ENCODE measurements at places on chromosomes 6 and 20. TPM values are rescaled to one million over a fixed set of nuclear protein-coding genes. Genes with fewer than 3 reads are reported as not detected.
A peak's percentile ranks its signal among the peaks of the same experiment; 100 is the strongest.

GRCh38 chr20:3021777-3022176 lies 21.6 kb upstream of the GNRH2 start:
- no peak for ATAC-seq

The PFDN6 gene
- total RNA-seq = 40.6 TPM

- no peak for ATAC-seq
Observed at GRCh38 chr6:52696418-52696817, 25.5 kb downstream of the TMEM14A start.

The BPI gene
- total RNA-seq = 0.27 TPM

- ATAC-seq = no peak
Observed at GRCh38 chr6:145539831-145540230, 195.5 kb downstream of the EPM2A start.

DNA sequence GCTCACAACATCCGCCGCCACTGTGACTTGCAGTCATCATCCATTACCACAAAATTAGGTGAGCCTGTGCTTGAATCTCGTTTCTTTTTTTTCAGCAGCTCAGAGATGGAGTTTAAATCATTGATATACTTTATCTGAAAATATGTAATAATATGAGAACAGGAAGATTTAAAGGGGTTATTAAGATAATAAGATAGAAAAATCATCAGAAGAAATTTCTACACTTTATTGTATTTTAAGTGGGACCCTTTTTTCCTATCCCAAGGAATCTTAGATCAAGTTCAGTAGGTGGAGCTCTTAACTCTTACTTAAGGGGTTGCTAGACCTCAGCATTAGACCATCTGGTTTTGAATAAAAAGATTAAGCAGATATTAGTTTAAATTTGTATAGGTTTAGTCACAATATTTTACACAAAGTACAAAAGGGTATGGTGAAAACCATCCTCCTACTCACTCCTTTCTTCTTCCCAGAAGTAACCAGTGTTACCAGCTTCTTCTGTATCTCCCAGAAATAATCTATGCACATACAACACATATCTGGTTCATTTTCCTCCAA lies 9.4 kb upstream of the NCOA7 start:
- ATAC-seq = no peak

- ATAC-seq = no peak
Observed at GRCh38 chr20:34712525-34713192, 8.5 kb downstream of the TP53INP2 start.

- peak; percentile 13 for ATAC-seq
Observed at GRCh38 chr6:26032340-26033084, 54.7 kb upstream of the HFE start.

The BMP7 gene
- total RNA-seq = 8.7 TPM

DNA sequence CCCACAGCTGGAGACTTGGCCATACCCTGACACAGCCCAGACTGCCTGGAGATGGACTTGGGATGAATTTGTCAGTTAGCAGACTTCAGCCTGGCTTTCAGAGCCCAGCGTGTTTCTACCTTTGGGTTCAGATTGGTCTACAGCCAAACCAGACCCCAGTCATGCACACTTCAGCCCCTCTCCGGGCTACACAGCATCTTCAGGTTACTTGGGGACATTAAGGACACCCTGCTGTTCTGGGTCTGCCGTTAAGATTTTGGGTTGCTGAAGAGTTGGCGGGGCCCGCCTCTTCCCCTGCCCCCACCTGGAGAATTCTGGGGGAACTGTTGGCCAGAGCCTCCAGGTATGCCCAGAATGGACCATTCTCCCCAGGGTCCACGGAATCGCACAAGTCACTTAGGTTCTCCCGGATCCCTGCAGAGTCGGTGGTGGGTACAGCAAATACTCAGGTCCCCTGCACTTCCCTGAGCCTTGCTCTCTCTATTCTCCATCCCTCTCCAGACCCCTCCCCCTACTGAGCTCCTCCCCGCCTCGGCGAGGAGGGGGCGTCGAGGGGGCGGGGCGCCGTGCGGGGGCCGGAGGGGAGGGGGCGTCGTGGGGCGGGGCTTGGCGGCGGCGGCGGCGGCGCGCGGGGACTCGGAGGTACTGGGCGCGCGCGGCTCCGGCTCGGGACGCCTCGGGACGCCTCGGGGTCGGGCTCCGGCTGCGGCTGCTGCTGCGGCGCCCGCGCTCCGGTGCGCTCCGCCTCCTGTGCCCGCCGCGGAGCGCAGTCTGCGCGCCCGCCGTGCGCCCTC lies at the start of gene PTK7:
PTK7 (plus strand) TSS at position 645 of the 794 bp plus-strand sequence. CDS start 175 bp downstream, outside the sequence.
- peak; percentile 44 for ATAC-seq

GRCh38 chr20:59182401-59183044 lies 18.9 kb downstream of the ZNF831 start:
- ATAC-seq = no peak

The HLA-DOA gene
- total RNA-seq = 4.4 TPM

DNA sequence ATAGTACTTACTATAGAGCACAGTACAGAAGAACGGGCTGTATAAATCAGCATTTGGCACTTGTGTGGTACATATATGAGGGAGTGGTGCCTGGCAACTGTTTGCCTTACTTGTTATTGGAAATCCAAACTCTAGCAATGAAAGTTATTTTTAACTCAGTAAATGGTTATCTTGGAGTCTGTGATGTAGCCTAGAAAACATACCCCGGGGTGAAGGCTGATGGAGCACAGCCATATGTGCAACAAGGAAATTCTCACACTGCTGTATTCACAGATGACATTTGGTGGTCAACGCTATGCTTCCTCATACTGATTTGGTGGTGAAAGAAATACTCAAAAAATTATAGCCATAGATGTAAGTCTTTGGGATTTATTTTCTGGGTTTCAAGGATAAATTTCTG lies 807.5 kb upstream of the FLRT3 start:
- no peak for ATAC-seq

DNA sequence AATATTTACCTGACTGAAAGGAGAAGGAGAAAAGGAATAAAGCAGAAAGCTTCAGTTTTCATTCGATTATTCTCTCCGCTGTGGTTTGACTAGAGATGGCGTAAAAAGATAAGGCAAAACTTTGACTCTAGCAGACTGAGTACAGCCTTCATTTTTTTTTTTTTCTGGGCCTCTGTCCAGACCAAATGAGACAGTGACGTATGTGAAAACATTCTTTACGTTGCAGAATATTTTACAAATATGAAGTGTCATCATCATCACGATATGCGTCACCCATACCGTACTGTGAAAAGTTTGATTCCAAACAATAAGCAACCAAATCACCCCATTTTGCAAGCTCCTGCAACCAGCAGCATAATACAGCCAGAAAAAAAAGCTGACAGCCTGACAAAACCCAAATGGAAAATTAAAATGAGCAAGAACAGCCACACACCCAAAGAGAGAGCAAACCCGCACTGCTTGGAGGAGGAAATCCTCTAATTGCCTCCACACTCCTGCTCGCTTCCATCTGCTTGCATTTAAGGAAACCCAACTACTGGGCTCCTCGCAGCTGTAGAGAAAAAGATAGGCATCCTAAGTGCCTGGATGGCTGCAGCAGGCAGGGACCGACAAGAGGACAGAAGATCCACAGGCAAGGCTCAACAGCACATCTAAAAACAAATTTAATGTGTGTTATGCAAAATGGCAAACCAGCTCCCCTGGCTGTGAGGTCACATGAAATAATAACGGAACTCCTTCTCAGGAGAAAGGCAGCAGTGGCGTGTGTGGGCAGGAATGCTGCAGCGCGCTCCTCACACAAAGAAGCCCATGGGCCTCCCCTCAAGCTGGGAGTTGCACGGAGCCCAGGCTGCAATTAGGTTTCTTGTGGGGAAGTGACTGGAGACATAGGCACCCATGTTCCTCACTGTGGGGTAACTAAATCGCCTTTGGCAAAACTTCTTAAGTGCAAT lies 113.1 kb downstream of the FYN start:
- peak; percentile 55 for ATAC-seq

- peak; percentile 84 for ATAC-seq
Observed at GRCh38 chr6:26234421-26235301, 130.3 kb upstream of the BTN3A2 start.

GRCh38 chr6:2038092-2038491 lies 207.3 kb downstream of the GMDS start:
- ATAC-seq = no peak

The SYNDIG1 gene
- total RNA-seq = 0.16 TPM

DNA sequence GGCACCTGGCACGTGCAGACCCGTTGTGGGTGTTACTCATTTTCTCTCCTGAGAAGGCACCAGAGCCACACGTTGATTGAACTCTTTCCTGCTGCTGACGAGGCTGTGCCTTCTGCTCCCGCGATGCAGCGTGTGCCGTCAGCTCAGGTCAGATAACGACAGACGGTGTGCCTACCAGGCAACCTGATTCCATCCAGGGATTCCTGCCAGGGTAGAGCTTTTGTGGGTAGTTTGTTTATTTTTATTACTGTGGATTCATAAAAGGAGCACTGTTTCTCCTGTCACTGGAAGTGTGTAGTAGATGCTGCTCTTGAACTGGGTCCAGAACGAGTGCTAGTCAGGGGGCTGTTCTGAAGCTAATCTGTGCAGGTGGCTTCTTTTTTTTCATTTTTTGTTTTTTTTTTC lies 20.7 kb downstream of the PRPF6 start:
- no peak for ATAC-seq

The EEF1A2 gene
- 0.47 TPM for total RNA-seq

The SIGLEC1 gene
- total RNA-seq = 11.1 TPM

- no peak for ATAC-seq
Observed at GRCh38 chr6:154951345-154952200, 43.5 kb upstream of the TIAM2 start.

- ATAC-seq = no peak
Observed at GRCh38 chr20:52060794-52061714, 130.5 kb downstream of the ZFP64 start.

DNA sequence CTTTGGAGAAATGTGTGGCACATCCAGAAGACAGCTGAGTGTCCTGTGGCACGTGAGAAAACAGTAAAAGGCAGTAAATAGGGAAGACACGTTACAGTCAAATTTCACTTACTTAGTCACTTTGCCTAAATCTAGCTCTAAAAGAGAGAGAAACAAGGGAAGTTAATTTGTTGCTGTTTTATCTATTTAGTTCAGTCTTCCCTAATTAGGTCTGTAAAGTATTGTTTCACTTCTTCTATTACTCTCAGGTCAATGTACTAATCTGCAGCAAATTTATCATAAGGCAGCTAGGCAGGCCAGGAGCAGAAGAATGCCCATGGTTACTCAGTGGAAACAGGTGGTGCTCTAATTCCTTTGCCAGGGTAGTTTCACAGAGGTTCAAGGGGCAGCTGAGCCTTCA lies 124.3 kb upstream of the CNR1 start:
- no peak for ATAC-seq

- peak; percentile 83 for ATAC-seq
Observed at GRCh38 chr6:37083243-37084138, 78.0 kb downstream of the FGD2 start.

The BNIP5 gene
- not detected for total RNA-seq

- ATAC-seq = peak; percentile 42
Observed at GRCh38 chr20:37880726-37881591, 22.0 kb upstream of the VSTM2L start.

The SLC17A1 gene
- total RNA-seq = not detected

The APCDD1L gene
- total RNA-seq = 0.40 TPM

GRCh38 chr6:53259860-53260580 lies 88.7 kb downstream of the ELOVL5 start:
- no peak for ATAC-seq

DNA sequence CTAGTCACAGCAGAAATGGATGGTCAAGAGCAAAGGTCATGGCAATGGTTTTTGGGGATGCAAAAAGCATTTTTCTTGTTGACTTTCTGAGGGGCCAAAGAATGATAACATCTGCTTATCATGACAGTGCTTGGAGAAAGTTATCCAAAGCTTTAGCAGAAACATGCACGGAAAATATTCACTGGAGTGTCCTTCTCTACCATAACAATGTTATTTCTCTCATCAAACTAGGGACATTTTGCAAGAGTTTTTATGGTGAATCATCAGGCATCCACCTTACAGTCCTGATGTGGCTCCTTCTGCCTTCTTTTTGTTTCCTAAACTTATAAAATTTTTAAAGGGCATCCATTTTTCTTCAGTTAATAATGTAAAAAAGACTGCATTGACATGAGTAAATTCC lies 302.3 kb downstream of the HIVEP2 start:
- no peak for ATAC-seq

DNA sequence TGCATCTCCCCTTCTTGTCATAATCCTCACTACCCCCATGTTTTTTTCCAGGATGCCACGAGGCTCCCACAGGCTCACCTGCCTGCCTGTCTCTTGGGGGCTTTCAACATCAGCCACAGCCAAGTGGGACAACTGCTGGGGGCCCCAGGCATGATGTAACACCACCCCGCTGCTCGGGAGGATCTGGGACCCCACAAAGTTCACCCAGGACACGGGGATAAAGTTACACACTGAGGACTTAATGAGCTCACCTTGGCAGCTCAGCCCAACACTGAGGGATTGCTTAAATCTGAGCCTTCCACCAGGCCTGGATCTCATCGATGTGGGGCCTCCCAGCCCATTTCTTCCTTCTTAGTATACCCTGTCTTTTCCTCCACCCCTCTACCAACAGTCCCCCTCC lies 56.4 kb upstream of the NNAT start:
- no peak for ATAC-seq

DNA sequence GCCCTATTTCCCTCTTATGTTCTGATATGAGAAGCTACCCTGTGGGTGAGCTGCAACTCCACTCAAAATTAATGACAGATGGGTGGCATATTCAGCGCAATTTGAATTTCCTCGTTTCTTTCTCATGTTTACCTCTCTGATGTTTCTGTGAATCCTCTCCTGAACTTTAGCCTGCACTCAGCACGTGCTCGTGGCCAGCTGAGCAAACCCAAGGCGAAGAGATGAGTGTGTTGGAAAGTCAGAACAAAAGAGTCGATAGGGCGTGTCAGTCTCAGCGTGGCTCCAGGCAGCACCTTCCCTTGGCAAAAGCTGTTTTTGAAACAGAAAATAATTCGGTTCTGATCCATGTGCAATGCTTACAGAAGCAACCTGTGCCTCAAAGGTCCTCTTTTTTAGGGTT lies 226.1 kb upstream of the GMDS start:
- no peak for ATAC-seq

The GSTA2 gene
- total RNA-seq = not detected

The IL22RA2 gene
- total RNA-seq = not detected

The TNFRSF21 gene
- 14.3 TPM for total RNA-seq

GRCh38 chr20:38727607-38728190 lies 3.4 kb downstream of the SLC32A1 start:
- ATAC-seq = no peak

- no peak for ATAC-seq
Observed at GRCh38 chr20:58755766-58756449, 63.3 kb downstream of the NPEPL1 start.

The ANKEF1 gene
- 0.81 TPM for total RNA-seq

All from gastroesophageal sphincter (tissue), 4 donors.